CD4-positive, CD25-positive, alpha-beta regulatory T cell (primary cell): ENCODE measurements at places on chromosomes 5 and 9.

DNA sequence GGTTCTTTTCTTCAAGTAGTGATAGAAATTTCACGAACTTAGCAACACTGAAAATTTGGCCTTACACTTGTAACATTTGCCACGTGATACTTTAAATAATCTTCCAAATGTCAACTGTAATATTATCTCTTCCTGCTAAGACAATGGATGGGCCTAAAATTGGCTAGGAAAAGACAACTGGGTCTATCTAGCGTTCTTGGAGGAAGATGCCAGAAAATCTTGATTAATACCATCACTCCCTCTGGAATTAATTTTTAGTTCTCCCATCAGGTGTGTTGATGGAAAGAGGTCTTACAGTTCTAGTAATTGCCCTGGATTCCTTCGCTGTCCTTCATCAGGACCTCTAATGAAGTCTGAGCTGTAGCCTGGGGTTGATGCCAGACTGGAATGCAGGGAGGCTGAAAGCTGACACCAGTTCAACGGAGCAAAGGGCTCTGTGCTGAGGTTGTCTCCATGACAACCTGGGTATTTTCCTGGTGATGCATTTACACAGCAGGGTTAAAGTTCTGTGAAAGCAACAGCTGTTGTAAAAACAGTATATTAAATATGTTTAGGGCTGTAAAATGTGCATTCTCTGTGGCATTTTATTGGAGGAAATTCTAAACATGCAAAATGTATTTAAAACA lies 92.3 kb downstream of the GAS1 start:
- no peak for DNase-seq

- peak; percentile 88 for DNase-seq
Observed at GRCh38 chr9:98263482-98264357, 8.3 kb upstream of the TBC1D2 start.

DNA sequence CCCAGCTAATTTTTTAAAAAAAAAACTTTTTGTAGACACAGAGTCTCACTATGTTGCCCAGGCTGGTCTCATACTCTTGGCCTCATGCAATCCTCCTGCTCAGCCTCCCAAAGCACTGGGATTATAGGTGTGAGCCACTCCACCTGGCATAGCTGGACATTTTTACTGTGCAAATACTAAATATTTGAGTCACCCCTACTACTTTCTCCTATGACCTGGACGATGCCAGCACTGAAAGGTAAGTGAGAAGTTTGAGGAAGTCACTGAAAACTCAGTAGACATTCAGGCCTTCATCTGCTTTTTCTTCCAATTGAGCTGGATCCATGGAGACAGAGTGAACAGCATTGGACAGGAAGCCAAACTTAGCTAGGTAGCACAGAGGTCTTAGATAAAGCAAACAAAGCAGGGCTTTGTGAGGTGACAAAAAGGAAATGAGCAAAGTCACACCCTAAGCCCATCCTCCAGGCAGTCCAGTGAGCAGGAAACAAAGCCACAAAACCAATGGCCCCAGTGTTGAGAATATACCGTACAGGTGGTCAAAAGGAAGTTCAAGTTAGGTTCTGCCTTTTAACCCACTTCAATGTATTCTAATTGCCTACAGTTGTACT lies 192.6 kb upstream of the RASA1 start:
- peak; percentile 84 for DNase-seq

GRCh38 chr9:69324549-69325401 lies at the start of gene ENTREP1:
ENTREP1 (plus strand) TSS chr9:69325215; CDS start chr9:69325310, 95 bp downstream.
- DNase-seq = peak; percentile 7

DNA sequence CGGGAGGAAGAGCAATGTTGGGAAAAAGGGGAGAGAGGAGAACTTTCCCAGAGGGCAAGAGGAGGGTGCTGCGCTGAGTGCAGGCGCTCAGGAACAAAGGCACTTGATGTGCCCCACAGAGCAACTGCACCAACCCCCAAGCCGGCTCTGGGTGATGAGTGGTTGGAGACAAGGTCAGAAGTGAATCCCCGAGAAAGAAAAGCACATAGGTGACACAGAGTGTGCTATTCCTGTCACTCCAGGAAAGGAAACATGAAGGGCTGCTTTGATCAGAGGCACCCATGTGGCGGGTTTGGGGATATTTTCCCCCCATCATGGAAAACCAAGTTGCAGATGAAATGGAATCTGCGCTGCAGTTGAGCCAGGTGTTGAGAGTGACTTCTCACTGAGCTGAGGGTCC lies 20.7 kb upstream of the SLC25A48 start:
- no peak for DNase-seq

DNA sequence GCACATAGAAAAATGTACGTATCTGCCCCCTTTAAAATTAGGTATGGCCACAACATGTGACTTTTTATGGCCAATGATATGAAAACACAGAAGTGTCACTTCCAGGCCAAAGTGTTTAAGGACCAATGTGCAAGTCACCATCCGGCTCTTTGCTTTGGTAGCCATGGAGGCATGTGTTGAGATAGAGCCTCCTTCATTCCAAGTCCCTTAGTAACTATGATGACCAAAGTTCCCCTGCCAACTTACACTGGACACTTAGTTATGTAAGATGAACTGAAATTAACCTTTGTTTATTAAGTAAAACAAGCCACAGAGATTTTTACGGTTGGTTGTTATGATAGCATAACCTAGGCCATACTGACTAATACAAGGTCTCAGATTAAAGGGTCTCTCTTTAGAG lies 51.0 kb downstream of the FBN2 start:
- no peak for DNase-seq

DNA sequence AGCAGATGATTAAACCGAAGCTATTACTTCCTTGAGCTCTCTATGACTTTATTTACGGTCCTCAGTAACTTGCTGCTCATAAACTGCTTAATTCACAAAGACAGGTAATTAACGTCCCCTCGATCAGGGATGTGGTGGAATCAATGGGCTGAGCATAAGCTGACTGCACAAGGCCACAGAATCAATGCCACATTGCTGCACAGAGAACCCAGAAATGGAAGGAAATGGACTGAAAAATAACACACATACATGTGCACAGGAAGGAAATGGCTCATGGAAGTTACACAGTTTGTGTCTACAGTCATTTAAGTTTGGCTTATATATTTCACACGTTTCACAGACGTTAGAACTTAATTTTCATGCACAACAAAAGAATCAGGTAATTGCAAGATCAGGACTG lies 118.3 kb upstream of the KLF9 start:
- DNase-seq = no peak

DNA sequence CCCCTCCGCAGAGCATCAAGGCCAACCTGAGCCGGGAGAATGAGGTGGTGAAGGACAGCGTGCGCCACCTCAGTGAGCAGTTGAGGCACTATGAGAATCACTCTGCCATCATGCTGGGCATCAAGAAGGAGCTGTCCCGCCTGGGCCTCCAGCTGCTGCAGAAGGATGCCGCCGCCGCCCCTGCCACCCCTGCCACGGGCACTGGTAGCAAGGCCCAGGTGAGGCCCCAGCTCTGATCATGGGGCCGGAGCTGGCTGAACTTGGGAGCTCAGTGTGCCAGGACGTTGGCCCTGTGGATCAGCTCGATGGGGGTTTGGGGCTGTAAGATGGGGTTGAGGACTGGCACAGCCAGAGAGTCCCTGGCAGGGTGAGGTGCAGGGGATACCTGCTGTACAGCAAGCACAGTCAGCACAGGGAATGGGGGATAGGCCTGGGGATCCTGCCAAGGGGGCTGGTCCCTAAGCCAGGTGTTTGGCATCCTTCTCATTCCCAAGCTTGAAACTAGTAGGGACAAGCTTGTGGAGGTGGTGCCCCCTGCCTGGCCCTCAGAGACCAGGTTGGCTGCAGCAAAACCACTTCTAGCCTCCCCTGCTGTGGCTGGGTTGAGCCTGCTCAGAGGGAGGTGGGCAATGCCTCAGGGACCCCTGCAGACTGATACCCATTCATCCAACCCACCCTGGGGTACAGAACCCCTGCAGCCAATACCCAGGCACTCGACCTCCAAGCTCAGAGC lies 22.5 kb downstream of the OLFML2A start:
- DNase-seq = no peak

DNA sequence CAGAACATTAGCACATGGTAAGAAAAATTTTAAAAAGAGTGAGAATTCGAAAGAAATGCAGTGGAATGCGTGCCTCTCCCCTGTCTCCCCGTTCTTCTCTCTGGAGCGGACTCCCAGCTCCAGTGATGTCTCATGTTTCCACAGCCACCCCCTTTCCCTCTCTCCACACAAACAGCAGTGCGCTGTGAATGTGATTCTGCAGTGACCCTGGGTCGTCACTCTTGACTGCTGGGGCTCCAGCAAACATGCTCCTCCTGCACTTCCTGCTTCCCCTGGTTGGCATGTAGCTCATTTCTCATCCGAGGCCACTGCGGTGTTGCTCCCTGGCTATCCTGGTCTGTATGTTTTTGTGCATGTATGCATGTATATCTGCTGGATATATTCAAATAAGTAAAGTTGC lies 13.3 kb downstream of the PHF2 start:
- DNase-seq = no peak

DNA sequence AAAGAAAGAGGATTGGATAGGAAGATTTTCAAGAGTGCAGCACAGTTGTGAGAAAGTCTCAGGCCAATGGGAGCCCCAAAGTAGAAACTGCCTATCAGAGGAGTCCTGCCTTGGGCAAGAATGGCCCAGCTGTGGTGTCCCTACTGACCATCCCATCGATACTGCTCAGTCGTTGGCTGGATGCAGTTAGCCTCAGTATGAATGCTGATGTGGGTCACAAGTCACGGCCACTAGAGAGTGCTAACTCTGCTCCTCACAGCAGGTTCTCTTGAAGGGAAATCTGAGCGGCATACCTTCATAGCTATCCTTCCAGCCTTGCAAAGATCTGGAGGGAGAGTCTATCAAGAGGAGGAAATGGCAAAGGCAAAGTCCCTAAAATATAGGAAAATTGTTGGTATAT lies 11.6 kb upstream of the CETN3 start:
- no peak for DNase-seq

GRCh38 chr5:150394131-150394530 lies 18.6 kb downstream of the CD74 start:
- DNase-seq = no peak

- DNase-seq = no peak
Observed at GRCh38 chr5:54387659-54388232, 67.8 kb upstream of the HSPB3 start.

GRCh38 chr9:109121232-109121796 lies 1.6 kb upstream of the TMEM245 start:
- no peak for DNase-seq

DNA sequence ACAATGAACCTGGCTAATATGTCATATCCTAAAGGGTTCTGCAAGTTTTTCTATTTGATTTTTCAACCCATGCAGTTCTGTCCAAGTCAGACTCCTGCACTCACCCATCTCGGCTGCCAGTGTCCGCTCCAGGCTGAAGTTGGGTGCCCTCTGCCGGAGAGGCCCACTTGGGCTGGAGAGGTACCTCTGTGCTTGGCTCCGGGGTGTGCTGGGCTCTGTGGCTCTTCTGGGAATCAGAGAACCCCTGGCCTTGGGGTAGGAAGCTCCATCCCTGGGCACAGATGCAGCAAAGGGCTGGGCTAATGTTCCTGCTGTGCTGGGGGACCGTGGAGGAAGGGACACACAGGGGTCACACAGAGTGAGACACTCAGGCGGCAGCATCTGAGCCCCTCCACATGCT lies 26.2 kb downstream of the ORM2 start:
- DNase-seq = no peak

DNA sequence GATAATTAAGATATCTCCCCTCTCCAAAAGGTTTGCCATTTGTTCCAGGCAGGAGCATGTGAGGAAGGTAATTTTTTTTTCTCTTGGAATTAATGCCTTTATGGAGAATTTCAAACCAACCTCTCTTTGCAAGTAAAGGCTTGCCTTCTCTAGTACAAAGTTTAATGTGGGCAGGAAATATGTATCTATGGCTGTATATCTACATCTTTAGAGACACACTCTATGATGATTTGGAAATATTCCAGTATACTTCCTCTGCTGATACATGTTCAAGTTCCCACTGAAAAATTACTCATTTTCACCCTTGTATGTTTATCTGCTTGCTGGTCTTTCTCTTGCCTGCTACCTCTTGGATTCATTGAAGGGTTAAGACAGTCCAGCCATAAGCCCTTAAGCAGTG lies 83.5 kb upstream of the SEMA6A start:
- no peak for DNase-seq

GRCh38 chr5:55868846-55869245 lies 17.7 kb downstream of the IL31RA start:
- DNase-seq = no peak

DNA sequence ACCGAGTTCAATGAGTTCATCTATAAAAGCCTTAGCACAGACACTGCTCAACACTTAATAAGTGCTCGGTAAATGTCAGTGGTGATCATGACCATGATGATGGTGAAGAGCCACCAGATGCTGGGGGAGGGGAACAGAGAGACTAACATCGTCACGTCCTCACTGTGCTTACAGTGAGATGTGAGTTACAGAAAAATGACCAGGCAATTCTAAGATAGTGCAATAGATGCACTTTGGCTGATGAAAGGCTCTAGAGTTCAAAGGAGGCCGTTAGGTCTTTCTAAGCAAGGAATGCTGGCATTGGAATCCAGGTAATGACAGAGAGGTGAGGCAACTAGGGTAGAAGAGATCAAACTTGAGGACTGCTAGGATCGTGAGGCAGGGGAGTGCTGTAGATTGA lies 36.7 kb downstream of the ARL15 start:
- no peak for DNase-seq

- DNase-seq = no peak
Observed at GRCh38 chr5:173691931-173692330, 75.5 kb upstream of the BOD1 start.

- DNase-seq = no peak
Observed at GRCh38 chr5:113145757-113146387, 169.3 kb downstream of the DCP2 start.

GRCh38 chr5:154000703-154001102 lies 38.0 kb downstream of the FAM114A2 start:
- no peak for DNase-seq

- no peak for DNase-seq
Observed at GRCh38 chr9:129567842-129568559, 52.9 kb downstream of the C9orf50 start.

DNA sequence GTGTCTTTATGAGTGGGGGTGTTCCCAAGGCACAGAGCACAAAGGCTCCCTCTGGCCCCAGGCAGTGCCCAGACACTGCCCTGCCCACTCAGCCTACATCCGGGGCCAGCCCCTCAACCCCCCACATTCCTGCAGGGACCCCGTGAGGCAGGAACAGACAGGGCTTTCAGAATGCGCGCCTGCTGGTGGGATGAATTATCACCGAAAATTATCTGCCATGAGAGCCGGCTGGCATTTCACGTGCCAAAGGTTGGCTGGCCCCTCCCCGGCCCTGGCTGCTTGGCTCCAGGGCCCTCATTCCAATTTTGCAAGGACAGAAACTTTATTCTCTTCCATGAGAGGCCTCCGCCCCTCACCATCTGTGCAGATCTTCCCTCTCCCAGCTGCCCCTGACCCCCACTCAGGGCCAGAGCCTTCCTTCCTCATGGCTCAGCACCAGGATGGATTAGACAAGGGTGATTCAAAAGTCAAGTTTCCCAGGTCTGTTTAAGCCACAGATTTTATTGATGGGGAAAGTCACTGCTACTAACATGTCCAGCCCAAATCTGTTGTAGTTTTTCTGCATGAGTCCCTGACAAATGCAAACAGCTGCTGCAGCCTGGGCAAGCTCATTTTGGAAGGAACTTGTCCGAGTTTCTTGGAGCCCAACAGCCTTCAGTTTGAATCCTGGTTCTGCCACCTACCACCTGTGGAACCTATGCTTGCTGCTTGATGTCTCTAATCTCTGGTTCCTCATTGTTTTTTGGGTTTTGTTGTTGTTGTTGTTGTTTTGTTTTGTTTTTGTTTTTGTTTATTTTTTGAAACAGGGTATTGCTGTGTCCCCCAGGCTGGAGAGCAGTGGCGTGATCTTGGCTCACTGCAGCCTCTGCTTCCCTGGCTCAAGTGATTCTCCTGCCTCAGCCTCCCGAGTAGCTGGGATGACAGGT lies 32.3 kb upstream of the WDR38 start:
- DNase-seq = no peak

GRCh38 chr5:107216587-107216986 lies 454.1 kb downstream of the EFNA5 start:
- DNase-seq = no peak
